ENCODE measurements at places on chromosomes 6 and 20.
A peak's percentile ranks its signal among the peaks of the same experiment; 100 is the strongest.

DNA sequence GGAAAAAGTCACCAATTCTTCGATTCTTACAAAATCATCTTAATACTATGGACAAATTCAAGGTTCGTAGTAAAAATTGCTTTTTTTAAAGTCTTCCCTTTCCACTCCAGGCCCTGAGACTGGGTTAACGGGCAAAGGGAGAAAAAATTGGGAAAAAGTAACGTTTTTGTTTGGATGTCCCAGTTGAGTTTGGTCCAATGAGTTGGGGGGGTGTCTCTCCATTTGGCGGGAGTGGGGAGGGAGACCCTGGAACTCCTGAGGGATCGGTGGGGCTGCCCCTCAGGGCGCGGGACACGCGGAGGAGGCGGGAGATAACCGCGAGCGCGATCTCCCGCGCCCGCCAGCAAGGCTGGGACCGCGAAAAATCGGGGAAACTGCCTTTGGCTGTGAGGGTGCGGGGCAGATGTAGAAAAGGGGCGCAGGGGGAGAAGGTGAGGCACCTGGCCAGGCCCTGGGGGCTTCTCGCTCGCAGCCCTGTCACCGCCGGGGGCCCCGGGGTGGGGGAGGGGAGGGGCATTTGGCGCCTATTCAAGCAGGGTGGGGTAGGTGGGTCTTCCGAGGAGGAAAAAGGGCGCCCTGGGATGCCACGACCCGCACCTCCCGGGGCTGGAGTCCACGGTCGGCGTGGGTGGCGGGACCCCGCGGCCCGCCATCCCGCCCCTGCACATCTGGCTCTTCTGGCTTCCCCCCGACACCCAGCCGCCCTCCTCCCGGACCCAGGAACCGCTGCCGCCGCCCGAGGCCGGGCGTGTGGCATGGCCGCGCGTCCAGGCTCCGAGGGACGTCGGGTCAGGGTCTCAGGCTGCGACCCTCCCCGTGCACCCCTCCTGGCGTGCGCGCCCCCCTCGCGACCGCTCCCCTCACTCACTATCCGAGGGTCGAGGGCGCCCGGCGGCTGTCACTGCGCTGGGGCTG lies 595 bp downstream of the FBXO5 start:
- no peak for DNase-seq

DNA sequence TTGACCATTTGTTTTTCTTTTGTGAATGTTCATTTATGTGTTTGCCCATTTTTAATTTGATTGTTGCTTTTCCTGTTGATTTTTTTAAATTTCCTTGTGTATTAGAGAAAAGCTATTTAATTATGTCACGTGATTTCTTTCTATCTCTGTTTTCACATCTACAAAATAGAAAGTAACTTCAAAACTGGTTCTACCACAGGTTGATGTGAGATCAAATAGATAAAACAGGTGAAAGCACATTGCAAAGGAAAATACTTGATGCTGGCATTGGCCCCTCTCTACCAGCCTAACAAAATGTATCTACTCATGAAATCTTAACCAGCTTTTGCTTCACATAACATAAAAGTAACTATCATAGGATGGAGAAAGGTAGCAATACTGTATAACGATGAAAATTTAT lies 129.2 kb downstream of the TMEM242 start:
- no peak for DNase-seq

- DNase-seq: no peak
These were observed 137.4 kb upstream of the SGK1 start for GRCh38 chr6:134455319-134455718.

GRCh38 chr6:24078200-24078599 lies 47.8 kb upstream of the NRSN1 start:
- DNase-seq: no peak

DNA sequence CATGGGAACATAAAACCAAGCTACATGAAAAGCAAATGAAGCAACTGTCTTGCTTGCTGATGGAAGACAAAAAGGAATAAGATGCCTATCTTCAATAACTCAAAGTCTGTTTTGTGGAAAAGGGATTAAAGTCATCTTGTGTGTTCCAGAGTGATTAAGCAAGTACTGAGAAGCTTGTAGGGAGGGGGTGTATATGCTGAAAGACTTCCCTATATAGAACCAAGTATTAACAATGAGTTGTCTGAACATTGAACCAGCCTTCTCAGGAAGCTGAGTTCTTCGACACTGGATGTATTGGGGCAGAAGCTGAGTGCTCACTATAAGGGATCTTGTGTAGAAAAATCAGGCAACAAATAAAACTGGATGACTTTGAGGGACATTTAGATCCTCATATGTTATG lies 451.8 kb downstream of the CD83 start:
- no peak for DNase-seq

- peak; percentile 46 for DNase-seq
These were observed 173.4 kb downstream of the PLCB1 start for GRCh38 chr20:8305449-8305978.

GRCh38 chr6:4889701-4890100 lies 113.5 kb downstream of the CDYL start:
- DNase-seq: no peak

DNA sequence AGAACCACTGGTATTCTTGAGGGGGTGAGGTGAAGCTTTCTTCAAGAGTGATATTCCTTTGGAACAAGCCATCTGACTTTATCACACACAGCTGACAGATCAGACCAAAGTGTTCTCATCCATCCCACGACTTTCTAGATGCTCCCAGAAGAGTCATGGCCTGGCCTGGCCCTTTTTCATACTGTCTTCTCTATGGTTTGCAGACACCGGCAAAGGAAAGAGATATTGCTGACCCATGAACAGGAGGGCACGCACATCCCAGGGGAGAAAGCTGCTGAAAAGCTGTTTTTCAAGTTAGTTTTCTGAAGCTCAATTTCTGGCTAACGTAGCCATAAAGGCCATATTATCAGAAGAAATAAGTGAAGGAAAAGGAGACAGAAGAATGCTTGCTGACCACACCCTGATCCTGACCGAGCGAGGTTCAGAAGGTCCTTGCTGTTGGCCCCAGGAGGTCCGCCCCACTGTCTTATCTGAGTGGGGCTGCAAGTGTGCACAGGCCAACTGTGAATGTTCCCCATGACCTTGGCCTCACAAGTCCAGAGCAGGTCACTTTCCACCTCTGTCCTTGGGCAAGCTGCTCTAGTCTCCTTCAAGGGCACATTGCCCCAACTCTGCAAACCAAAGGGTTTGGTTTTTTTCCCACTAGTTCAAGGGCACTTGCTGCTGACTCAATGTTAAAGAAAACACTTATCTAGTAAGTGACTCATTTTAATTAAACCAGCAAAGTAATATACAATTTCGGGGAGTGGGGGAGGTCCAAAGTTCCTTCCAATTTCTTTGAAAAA lies 2.0 kb downstream of the ACSS1 start:
- no peak for DNase-seq

- no peak for DNase-seq
These were observed 660.4 kb upstream of the FLRT3 start for GRCh38 chr20:14997791-14998190.

GRCh38 chr6:143958839-143959399 lies 49.1 kb downstream of the PLAGL1 start:
- no peak for DNase-seq

- DNase-seq: no peak
These were observed 45.8 kb downstream of the QKI start for GRCh38 chr6:163460307-163460782.

GRCh38 chr6:115717062-115717461 lies 343.6 kb downstream of the FRK start:
- DNase-seq: no peak

GRCh38 chr6:13559251-13559650 lies 15.2 kb upstream of the SIRT5 start:
- no peak for DNase-seq

Measured in stimulated activated CD8-positive, alpha-beta memory T cell treated with anti-CD3 and anti-CD28 coated beads, Interleukin-12 subunit alpha, Interleukin-12 subunit beta, amount 100 ng/mL, for 1 hour (primary cell).